ENCODE measurements at places on chromosomes 6 and 20.

- no peak for DNase-seq
Measured at GRCh38 chr6:22067671-22068070, 229.2 kb downstream of the PRL start.

- no peak for DNase-seq
Measured at GRCh38 chr20:1587781-1588532, 30.5 kb upstream of the SIRPD start.

DNA sequence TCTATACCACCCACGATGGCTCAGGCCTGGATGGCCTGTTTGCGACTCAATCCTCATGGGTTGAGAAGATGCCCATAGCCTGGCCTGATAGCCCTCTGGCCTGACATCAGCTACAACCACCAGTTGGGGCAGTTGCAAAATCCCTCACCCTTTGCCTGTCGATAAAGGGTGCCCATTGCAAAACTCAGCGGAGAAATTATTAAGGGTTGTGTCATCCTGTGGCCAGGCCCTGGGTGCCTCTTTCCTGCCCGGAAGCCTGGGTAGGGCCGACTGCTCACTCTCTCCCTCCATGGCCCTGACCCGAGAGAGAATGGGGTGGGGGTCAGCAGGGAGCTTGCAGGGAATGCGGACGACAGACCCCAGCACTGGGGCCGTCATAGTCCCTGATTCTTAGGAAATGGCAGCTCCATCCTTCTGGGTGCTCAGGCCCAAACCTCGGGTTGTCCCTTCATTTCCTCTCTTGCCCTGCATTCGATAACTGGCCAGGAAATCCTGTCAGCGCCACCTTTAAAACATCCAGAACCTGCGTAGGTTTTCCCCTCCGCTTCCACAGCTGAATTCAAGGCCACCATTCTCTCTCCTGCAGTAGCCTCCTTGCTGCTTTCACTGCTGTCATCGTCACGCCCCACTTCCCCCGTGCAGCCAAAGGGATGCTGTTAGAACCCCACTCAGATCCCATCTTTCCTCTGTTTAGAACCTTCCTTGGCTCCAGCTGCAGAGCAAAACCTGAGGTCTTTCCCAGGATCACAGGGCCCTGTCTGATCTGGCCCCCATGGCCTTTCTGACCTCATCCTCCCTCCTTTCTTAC lies 31.1 kb downstream of the CEBPB start:
- DNase-seq, result no peak

GRCh38 chr6:138592749-138593123 lies 93.4 kb upstream of the NHSL1 start:
- DNase-seq, result no peak

GRCh38 chr6:158777510-158777909 lies 41.7 kb downstream of the EZR start:
- DNase-seq, result no peak

- DNase-seq, result no peak
Measured at GRCh38 chr6:44665683-44666082, 278.2 kb downstream of the CDC5L start.

DNA sequence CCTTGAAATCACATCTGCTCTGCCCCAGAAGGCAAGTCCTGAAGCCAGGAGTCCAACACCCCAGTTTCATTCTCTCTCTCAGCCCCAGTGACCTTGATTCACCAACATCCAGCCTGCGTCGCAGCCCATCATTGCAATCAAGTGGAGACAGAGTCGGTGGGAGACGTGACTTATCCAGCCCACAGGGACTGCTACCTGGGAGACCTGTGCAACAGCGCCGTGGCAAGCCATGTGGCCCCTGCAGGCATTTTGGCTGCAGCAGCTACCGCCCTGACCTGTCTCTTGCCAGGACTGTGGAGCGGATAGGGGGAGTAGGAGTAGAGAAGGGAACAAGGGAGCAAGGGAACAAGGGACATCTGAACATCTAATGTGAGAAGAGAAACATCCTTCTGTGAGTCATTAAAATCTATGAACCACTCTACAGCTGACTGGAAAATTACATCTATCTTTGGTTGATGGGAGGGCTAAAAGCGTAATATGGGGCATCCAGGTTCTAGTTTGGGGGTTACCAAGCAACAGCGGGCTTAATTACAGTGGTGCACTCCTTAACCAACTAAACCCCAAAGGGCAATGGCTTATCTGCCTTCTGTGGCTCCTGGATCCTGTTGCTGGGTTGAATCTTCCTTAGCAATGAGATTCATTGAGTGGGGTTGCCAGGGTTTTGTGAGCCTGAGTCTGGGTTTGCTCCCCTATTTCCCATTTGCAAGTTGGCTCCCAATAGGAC lies 2.5 kb downstream of the LY6G6D start:
- DNase-seq, result no peak
